ENCODE measurements at places on chromosomes 1 and 21.
A peak's percentile ranks its signal among the peaks of the same experiment; 100 is the strongest.

DNA sequence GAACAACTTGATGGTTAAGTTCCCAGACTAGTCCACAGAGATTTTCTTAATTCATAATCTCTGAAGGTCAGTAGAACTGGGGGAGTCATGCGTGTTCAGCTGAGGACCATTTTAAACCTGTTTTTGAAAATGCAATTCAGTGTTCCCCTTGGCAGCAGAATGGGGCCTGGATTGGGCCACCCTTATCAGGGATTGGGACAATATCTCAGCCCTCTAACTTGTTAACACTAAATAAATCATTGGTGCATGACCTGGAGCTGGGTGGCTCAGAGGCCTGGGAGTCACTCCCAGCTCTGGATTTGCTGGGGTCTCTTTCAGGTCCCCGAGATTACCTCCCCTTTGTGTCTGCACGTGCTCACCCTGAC lies 55.3 kb downstream of the MRPS6 start:
- no peak for DNase-seq

DNA sequence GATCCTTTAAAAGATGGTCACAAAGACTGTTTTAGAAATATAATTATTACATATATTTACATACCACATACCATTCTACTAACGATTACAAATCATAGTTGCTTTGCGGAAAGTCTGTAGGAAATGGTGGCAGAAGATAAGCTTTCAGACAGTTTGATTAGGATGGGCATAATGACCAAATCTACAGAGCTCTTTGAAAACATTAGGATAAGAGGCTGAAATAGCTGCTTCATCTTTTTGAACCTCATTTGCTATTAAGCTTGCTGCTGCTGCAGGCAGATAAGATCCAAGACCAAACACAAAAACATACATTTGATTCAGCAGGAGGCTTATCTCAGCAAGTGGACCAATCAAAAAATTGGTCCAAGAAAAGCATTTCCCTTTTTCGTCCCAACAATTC lies 47.1 kb downstream of the DDAH1 start:
- no peak for DNase-seq

DNA sequence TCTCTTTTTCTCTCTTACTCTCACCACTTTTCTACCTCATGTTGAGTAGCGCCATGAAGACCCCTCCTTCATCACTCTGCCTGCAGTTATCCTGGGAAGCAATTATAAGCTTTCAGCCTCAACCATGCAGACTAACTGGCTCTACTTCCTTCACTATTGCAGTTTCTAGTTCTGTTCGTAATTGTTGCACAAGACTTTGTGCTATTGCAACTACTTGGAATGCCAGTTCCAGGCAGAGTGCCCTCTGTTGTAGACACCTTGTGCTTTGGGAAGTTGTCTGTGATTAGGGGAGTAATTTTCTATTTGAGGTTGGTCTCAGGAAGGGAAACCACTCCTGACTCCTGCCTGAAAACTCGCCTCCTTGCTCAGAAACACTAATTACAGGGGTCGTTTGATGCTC lies 19.4 kb downstream of the PGM1 start:
- no peak for DNase-seq

DNA sequence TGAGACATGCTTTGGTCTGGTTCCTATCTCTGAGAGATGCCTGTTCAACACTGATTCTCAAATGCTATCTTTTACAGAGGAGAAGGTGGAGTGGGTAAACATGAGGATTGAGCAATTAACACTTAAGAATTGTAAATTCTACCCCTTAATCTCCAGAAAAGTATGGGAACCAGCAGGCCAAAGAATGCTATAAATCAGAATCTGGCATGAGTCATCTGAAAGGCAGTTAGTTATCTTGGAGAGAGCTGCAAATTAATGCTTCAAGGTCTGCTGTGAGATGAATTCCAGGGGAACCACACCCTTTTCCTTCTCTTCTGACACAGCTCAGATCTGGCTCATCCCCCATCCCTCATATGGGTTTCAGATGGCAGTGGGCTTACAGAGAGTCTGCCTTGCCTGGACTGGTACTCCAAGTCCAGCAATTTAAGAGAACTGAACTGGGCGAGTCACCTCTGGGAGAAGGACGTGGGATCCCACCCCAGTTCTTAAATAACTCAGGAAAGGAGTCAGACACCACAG lies 5.2 kb downstream of the S100A10 start:
- no peak for DNase-seq

GRCh38 chr1:240344918-240345317 lies 253.2 kb downstream of the FMN2 start:
- DNase-seq, result no peak

DNA sequence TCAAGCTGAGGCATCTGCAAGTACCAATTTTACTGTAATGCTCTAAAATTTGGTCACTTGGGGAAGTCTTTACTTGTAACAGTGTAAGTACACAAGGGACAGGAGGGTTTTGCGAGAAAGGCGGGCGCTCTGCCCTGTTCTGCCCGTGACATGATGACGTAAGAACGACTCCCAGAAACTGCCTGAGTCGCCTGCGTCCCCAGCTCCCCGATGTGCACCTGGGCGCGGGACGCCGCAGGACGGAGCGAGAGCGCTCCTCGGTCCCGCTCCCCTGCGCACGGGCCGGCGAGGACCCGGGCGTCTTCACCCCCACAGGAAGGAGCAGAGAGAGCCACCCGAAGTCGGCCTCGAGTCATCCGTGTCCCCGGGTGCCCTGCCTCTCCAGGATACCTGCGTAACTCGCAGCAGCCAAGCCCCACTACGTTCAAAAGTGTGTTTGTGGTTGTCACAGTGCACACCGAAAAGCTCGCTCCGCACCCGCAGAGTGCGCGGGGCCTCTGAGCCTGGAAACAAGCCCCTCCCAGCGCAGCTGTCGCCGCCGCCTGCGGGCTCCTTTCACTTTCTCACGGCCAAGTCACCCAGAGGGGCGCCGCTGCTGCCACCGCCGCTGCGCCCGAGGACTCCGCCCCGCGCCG lies 3.3 kb upstream of the ZBTB18 start:
- DNase-seq, result no peak

DNA sequence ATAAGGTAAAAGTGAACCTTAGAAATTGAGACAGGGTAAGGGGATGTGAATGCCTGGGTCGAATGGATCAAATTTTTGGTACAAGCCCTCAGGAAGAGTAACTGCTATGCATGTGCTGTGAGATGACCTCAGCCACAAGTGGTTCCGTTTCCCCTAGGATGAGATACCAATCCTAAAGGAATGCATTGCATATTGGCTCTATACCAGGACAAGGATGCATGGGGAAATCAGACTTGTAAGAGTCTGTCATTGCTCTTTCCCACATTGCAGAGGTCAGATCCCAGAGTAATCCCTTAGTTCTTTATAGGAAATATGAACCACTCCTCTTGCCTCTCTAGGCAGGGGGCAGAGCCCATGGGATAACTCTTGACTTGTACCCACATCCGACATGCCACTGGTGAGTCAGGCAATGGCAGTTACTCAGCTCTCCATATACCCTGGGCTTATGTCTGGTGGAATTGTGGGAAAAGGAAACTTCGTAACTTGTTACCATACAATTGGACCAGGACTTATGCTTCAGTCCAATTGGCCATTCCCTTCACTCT lies 428.3 kb upstream of the ZRANB2 start:
- DNase-seq, result no peak

DNA sequence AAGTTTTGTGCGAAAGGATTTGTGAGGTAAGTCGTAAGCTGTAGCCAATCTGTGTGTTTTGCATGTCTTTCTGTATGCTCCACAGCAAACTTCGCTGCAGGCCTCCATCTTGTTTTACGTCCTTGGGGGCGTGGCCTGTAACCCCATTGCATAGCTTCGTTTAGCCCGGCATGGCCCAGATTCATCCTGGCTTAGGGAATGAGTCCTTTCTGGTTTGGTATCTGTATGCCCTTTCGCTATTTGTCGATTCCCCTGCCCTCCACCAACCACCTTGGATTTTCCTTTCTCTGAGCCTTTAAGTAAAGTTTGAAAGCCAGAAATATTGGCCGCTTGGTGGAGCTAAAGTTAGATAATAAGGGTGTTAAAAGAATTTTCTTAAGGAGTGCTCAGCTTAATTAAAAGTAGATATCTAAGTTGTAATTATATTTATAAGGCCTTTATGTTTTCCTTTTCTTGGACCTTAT lies 1.1 kb downstream of the THEM4 start:
- DNase-seq, result no peak

- DNase-seq, result peak; percentile 92
These were observed 3.0 kb downstream of the ZC3H12A start for GRCh38 chr1:37477198-37477931.

GRCh38 chr21:38503583-38503982 lies 5.3 kb upstream of the ERG start:
- no peak for DNase-seq

DNA sequence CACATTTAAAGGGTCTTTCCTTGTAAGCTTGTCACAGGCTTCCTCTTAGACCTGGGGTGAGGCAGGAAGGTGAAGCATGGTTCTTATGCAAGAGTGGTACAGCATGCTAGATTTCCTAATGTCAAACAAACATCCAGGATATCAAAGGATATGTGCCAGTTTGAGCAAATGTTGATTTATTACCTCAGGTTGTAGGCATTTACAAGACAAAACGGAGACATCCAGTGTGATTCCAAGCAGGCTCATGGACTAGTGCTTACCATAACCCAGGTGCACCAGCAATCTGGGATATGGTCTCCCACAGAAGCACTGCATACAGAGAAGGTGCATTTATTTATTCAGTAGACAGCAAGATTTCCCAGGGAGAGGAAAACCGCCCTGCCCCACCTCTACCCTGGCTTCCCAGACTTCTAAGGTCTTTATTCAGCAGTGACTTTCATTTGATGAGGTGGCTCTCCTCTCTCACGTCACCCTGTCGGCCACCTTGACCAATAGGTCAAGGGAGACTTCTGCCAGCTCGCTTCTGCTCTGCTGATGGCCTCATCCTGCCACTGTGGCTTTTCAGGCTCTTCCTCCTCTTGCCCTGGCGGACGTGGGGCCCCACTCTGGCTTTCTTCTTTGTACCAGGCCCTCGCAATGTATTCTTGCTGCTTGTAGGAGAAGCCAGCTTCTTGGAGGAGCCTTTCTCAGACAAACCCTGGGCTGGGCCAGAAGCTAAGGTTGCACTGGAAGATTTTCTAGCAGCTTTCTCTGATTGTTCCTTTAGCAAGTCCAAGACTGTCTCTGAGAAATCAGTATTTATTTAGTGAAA lies 25.6 kb downstream of the HHIPL2 start:
- no peak for DNase-seq

- DNase-seq, result no peak
These were observed 5.2 kb downstream of the KHDC4 start for GRCh38 chr1:155929057-155929456.

DNA sequence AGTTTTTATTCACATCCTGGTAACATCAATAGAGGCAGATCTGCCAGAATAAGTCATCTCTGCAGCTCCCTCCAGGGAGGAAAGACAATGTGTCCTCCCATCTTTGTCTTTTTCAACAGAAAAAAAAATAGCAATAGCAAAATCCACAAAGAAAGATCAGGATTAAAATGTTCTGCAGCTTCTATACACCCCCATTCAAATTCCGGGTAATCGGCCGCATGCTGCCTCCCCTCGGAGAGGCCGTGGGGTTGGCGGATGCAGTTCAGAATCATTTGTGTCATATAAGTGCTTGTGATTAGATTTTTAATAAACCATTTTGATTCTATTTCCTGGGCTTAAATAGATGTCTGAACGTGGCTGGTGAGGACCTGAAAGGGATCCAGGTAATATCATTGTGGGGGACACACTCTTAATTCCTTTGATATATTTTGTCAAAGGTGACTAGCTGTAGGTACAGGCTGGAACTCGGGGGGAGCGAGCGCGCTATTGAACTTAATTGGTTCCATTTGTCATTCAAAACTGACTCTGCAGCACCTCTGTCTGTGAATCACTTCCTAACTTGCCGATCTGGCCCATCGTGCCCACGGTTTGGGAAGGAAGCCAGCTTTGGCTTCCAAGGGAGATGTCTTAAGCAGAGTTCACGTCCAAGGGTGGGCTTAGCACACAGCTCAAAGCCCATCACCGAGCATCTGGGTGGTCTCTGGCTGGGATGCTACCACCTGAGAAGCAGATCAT lies 85.6 kb upstream of the ARHGEF16 start:
- no peak for DNase-seq

DNA sequence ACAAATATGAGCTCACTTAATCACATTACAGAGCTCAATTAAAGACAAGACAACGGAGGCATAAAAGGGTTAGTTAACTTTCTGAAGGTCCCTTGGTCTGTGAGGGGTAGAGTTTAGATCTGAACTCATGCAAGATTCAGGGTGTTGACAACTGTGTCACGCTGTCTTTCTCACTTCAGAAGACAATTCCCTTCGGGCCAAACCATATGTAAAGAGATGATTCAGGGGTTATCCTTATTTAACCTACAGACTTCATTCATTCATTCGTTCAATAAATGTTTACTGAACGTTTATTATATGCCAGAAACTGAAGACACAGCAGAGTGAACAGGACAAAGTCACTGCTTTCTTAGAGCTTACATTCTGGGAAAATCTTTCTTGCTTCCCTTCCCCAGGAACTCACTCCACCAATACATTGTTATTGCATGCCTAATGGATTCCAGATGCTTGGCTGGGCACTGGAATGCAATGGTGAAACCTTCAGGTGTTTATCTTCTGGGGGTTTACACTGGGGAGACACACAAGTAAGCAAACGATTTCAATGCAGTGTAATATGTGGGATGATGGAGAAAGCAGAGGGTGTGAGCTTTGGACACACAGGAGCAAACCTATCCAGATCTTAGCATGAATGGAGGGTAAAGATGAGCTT lies 6.4 kb downstream of the XCL1 start:
- no peak for DNase-seq

DNA sequence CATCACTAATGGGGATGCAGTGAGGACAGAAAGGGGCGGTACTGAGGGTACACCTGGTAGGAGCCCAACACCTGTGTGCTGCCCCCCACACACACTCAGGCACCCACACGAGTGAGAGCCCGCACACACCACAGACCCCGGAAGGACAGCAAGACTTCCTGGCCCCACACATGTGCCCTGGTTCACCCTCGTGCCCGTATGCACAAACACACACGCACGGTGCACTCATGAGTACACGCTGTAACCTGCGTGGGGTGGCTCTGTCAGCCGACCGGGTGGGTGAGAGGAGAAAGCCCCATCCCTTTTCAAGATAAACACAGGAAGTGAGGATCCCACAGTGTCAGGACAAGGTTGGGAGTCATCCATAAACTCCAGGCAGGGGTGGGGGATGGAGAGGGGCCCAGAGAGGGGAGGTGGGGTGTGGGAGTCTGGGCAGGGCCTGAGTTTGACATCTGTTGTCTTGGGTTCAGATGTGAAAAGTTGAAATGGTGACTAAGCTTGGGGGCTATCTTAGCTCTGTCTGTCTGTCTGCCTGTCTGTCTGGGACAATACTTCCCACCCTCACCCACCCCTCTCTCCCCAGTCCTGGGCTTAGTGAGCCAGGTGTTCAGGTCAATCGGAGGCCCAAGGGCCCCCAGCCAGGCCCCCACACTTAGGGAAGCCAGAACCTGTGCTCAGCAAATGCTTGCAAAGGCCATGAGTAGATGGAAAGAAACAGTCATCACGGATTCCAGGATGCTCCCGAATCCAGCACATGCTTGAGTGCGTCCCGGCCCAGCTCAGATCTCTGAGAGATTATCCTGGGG lies 119.8 kb upstream of the ZBTB40 start:
- no peak for DNase-seq

GRCh38 chr1:178919581-178919980 lies 48.7 kb upstream of the ANGPTL1 start:
- no peak for DNase-seq

- DNase-seq, result no peak
These were observed 118.7 kb upstream of the SGIP1 start for GRCh38 chr1:66415281-66415680.

Measured in T-helper 22 cell (primary cell).